ENCODE measurements at places on chromosomes 1 and 21.

- no peak for DNase-seq
Measured at GRCh38 chr1:27010226-27010994, 2.2 kb downstream of the TENT5B start.

DNA sequence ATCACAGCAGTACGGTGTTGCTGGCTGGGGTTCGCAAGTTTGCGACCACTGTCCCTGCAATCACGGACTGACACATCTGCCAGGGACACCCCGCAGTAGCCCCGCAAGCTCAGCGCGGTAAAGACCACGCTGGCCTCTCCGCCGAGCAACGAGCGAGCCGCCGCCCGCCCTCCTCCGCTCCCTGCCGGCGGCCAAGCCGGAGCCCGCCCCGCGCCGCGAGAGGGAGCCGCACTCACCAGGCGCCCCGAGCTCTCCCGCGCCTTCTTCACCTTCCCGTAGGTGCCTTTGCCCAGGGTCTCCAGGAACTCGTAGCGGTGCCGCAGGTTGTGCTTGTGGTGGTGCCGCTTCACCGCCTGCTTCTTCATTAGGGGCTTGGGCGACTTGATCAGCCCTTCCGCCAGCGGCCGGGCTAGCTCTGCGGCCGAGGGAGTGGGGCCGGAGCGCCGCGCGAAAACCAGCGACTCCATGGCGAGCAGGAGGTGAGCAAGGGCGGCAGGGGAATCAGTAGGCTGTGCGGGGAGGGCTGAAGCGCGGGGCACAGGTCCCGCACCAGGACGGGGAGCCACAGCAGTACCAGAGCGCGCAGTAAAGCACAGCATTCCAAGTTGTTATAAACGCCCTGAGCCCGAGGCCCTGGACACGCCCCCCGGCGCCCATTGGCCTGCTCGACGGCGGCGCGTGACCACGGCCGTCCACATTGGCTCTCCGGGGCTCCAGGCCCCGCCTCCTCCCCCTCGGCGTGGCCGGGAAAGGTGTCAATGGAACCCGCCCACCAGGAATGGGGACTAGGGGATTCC is at the start of gene NUAK2:
Gene NUAK2 (minus strand): TSS at position 584 of the 797 bp plus-strand sequence. CDS start 117 bp downstream, at position 467.
- peak; percentile 91 for DNase-seq

DNA sequence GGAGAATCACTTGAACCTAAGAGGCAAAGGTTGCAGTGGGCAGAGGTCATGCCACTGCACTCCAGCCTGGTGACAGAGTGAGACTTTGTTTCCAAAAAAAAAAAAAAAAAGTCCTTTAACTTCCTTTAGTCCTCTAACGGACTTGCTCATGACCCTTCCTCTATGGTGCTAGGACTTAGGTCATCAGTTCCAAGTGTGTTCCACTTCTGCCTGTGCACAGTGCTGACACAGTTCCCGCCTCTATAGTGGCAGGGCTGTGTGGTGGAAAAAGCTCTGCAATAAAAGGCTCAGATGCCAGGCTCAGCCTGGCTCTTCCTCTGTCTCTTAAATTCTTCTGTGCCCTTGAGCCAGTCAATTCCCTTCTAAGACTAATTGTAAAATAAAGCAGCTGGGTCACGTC is 22.0 kb downstream of the CC2D1B start:
- DNase-seq = no peak

GRCh38 chr1:158177700-158178450 is 2.8 kb upstream of the CD1D start:
- DNase-seq = no peak

DNA sequence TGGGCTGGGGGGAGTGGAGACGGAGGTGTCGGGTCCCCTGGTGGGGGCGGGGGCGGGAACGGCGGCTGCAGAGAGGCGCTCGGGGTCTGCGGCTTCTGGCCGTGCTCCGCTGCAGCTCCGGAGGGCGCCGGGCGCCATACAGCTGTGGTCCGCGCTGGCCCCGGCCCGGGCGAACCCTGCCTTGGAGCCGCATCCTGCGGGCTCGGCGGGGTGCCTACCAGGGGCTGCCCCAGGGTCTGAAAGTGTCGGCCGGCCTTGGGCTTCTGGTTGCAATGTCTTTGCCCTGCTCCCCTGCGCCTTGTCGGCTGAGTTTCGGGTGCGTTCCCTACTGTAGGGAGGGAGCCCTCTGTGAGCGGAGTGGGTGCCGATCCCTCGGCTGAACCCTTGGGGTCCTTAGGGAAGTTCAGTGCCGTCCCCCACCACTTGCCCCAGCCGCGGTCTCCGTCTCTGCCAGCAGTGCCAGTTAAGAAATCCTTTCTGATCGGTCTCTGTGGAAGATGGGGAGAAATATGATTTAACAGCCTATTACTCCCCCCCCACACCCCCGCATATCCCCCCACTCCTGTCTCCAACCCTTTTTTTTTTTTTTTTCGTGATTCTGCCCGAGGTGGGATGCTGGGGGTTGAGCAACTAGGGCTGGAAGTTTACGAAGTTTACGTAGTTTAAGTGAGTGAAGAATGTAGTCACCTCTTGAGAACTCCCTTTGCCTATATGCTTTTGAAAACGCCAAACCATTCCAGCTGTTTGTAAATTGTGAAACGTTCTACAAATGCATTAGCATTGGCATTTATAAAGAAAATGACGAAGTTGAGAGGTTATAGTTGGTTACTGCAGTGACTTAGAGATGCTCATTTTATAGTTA is 588 bp downstream of the NEXN start:
- DNase-seq = peak; percentile 21
